ENCODE measurements at places on chromosomes 2 and 18.
A peak's percentile ranks its signal among the peaks of the same experiment; 100 is the strongest.

DNA sequence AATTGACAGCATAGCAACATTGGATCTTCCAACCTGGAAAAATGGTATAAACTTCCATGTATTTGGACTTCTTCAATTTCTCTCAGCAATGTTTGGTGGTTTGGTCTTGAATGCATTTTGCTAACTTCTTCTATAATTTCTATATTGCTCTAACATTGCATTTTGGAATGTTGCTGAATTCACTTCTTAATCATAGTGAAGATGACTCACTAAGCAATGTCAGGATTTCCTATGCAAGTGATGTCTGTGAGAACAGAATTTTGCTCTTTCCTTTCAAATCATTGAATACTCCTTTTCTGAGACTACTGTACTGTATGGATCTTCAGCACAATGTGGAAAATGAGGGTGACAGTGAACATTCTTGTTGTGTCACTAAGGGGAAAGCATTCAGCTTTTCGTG, 28.9 kb upstream of the CDH19 start:
- DNase-seq: no peak

GRCh38 chr2:118322406-118322805, 234.1 kb downstream of the INSIG2 start:
- no peak for DNase-seq

DNA sequence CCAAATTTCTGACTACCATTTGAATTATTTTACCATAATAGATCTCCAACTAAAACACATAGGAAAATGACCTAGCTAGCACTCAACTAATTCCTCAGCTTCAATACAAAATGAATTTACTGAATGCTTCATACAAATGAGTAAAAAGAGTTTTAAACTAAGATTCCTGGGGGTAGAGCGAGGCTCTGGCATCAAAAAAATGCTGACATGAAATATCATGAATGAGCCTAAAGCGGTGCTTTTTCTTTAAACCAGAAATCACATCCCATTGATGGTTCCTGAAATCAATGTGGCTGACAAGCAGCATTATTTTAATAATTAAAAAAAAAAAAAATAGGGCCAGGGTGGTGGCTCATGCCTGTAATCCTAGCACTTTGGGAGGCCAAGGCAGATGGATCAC, 32.1 kb downstream of the WDR33 start:
- DNase-seq: no peak

- DNase-seq: no peak
Measured at GRCh38 chr2:109369671-109370191, 240.7 kb downstream of the SH3RF3 start.

DNA sequence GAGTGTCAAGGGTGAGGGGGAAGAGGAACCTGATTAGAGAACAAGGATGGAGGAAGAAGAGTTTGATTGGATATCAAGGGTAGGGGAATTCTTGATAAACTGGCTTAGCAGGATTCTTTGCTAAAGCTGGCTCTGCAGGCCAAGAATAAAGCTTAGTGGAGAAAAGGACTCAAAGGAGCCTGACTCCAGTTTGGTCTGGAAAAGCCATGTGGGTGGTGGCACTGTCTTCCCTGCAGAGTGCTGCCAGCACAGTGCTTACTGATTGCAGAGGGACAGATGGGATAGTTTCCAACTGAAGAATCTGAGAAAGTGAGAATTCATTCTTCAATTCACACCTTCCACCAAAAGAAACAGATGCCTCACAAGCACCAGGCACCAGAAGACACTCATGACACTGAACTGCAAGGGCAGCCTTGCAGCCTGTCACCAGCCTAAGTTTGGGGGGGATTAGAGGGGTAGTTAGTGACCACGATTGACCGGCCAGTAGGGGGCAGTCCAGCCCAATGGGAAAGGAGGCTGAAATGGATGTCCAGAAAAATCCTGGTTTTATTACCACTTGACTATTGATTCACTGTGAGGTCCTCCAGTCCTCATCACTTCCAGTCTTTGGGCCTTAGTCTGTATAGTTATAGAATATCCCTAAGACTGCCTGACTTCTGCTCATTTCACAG, 334.5 kb downstream of the SMAD2 start:
- no peak for DNase-seq

DNA sequence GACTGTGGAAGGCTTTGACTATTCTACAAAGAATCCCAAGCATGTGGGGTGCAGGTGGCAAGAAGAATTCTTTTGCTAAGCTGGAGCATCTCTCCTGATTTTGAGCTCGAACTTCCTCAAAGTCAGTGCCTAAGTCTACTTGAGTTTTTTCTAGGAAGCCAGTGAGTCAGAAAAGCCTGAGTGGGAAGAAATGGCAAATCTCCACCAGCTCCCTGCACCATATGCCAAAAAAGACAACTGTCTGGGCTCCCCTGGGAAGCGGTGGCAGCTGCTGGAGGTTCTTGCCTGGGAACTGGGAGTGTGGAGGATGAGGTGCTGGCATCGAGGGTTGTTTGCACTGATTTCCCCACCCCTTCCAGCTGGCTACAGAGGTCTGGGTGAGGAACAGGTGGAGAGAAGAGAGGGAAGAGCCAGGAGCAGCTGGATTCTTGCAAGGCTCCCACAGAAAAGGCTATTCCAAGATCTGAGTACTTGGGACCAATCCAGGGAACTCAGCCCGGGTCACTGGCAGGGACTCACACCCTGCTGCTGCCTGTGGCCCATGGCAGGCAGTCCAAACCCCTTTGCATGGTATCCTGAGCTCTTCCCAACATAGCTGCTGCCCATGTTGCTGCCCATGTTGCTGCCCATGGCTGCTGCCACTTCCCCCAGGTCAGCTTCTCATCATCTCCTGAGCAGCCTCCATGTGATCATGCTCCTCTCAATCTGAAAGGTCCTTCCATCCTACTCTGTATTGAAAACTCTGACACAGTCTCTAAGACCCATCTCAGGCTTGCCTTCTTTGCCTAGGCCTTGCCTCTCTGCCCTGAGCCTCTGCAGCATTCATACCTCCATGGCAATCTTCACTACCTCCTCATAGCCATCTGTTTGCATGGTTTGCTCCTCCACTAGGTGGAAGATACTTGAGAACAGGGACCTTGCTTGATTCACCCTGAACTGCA, 128.3 kb upstream of the SPATS2L start:
- DNase-seq: no peak

DNA sequence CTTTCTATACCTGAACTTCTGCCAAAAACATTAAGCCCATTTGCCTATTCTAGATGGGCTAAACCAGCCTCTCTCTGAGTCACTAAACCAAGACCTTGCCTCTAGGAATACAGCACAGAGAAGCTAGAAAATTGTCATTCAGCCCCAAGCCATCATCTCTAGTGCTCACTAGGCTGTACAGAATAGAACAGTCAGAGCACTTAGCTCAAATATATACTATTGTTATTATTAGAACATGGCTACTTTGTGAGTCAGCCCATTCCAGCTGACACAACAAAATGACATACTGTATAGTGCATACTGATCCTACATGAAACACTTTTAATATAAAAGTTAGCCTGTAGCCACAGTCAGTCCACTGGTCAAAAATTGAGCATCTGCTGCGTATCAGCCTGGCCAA, 418.8 kb downstream of the NRXN1 start:
- DNase-seq: no peak

DNA sequence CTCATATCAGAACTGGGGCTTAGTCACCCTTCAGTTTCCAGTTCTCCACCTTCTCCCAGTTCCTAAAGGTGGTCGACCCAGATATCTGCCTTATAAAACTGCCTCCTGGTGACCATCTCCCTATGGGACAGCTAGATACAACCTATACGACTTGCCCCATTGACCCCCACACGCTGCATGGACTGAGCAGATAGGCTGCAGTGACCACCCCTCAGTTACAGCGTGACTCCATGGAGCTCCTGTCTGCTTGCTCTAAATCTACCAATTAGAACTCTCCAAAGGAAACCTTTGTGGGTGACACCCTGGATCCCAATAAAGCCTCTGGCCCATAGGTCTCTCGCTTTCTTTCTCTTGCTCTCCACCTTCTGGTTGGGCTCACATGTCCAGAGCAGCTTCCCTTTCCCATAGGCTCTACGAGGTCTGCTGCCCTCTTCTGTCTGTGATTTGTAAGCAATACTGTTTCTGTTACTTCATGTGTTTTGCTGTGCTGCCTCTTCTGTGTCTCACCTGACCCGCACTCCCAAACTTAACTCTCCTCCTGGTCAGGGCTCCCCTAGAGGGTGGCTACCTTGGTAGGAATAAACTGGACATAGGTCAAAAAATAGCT, 971.3 kb upstream of the FAM98A start:
- DNase-seq: no peak

GRCh38 chr2:191432121-191432520, 186.9 kb downstream of the MYO1B start:
- no peak for DNase-seq

DNA sequence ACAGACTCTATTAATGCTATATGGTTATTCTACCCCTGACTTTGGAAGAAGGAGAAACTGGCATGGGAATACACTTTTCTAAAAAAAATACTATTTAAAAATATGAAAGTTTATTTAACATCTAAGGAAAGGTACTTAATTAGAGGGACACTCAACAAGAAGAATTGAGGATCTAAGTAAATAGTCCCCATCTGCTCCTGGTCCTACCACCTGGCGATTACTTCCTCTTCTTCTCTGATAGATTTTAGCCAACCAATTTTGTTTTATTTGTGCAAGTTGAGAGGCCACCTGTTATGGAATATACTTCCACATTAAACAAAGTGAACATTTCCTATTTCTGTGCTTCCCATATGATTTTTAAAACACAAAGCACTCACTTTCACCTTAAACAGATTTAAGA, 111.7 kb downstream of the BCL2 start:
- no peak for DNase-seq

DNA sequence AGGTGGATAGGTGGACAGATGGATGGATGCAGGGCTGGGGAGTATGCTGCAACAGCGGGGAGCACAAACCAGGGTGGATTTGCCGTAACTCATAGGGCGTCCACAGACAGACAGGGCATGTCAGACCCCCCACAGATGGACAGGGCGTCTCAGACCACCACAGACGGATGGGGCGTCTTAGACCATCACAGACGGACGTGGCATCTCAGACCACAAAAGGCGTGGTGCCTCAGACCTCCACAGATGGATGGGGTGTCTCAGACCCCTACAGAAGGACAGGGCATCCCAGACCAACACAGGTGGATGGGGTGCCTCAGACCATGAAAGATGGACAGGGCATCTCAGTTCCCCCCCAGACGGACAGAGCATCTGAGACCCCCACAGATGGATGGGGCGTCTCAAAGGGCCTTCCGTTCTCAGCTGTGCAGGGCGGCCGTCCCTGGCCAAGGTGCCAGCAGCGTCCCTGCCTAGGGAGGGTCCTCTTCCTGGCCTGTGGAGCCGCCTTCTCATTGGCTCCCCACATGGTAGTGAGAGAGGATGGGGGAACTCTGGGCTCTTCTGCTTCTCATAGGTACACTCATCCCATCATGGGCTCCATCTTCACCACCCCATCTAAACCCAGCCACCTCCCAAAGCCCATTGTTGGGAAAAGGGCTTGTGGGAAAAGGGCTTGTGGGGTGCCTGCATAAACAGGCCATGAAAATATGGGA, 2.1 kb downstream of the ANKMY1 start:
- DNase-seq: no peak

GRCh38 chr2:134127496-134127895, 126.4 kb upstream of the MGAT5 start:
- DNase-seq: peak; percentile 39
